ENCODE measurements at places on chromosomes 7 and 10.

- no peak for DNase-seq
These were observed 136.6 kb downstream of the ARID5B start for GRCh38 chr10:62037890-62038608.

- DNase-seq = no peak
These were observed 127.7 kb upstream of the AOAH start for GRCh38 chr7:36852017-36852416.

DNA sequence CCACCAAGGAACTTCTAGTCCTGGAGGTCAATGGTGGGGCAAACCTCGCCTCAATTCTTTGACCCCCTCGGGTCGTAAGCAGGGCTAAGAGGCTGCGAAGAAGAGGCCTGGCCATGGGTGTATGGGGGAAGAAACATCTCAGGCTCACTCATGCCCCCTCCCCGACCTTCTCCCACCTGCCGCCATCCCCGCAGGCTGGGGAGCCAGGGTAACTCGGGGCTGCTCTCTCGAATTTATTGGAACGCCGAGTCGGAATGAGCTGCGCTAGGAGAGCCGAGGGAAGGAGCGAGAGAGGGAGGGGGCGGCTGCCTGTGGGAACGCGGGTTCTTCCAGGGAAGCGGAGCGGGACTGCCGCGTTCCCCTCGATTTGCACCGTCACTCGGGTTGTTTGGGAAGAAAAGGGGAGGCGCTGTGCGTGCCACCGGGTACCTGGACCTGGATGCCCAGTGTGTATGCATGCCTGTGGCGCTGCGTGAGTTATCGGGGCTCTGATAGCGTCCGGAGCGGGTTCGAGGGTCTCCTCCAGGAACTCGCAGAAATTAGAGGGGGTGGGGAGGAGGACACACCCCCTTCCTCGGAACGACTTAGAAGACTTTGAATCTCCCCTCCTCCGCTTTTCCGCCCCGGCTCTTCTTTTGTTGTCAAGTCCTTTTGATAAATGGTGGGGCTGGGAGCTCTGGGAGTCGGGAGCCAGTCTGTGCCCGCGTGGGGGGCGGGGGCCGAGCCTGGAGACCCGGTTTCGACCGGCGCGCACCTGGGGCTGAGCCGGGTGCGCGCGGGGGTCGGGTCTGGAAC is 1.8 kb upstream of the ZNF503 start:
- no peak for DNase-seq

GRCh38 chr7:142698429-142698828 is 50.8 kb upstream of the PRSS1 start:
- no peak for DNase-seq

DNA sequence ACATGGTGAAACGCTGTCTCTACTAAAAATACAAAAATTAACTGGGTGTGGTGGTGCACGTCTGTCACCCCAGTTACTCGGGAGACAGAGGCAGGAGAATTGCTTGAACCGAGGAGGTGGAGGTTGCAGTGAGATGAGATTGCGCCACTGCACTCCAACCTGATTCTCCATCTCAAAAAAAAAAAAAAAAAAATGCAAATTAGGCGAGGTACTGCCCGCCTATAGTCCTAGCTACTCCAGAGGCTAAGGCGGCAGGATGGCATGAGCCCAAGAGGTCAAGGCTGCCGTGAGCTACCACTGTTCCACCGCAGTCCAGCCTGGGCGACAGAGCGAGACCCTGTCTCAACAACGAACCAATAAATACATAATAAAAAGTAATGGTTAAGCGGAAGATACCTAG is 1.1 kb upstream of the EIF4H start:
- no peak for DNase-seq
